Fibroblast of pulmonary artery (primary cell): ENCODE measurements at places on chromosomes 12 and 14.
A peak's percentile ranks its signal among the peaks of the same experiment; 100 is the strongest.

GRCh38 chr12:46892034-46892705 lies 66.4 kb upstream of the SLC38A4 start:
- no peak for DNase-seq

GRCh38 chr14:55752580-55753390 lies 172.8 kb downstream of the KTN1 start:
- DNase-seq: peak; percentile 81

DNA sequence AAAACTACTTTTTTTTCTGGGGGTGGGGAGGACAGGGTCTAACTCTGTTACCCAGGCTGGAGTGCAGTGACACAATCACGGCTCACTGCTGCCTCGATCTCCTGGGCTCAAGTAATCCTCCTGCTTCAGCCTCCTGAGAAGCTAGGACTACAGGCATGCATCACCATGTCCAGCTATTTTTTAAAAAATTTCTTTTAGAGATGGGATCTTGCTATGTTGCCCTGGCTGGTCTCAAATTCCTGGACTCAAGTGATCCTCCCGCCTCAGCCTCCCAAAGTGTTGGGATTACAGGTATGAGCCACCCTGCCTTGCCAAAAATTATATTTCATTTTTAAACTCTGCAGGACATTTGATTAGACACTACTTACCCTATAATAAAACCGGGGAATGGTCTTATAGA lies 5.5 kb downstream of the PPP2R3C start:
- DNase-seq: no peak

DNA sequence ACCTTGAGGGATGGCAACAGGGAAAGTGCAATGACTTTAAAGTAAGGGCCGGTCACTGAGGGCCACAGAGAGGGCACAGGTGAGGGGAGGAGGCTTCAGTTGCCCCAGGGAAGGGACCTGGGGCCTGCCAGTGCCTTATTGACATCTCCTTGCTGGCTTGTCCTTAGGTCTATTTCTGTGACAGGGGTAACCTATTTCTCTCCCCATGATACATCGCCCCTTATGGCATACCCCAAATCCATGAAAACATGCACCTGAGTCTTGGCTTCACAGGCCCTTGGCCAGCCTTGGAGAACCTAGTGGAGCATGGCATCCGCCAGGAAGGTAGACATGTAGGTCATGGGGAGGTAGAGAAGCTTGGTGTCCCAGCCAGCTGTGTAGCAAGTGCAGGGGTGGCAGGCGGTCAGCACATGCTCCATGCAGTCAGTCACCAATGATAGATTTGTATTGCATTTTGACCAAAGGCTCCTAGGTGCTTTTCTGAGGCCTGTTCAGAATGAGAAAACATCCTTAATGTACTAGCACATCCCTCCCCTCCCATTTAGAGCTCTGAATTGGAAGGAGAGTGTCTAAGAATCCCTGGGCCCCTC lies 23.6 kb upstream of the RDH16 start:
- no peak for DNase-seq

DNA sequence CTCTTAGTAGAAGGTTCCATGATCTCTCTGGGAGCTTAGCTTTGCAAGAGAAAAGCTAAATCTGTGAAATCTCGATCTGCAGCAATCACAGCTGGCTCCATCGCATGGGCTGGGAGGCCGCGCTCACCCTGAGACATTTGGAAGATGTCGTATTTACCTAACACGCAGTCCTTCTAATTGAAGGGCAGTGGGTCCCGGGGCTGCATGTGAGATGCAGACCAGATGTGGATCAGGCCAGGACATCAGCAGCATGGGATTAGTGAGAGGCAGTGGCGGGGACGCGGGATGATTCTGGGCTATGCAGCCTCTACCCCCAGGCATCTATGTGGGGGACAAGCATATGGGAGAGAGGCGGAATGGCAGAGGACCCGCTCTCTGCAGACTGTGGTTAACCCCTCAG lies 312.4 kb upstream of the RTL1 start:
- no peak for DNase-seq

DNA sequence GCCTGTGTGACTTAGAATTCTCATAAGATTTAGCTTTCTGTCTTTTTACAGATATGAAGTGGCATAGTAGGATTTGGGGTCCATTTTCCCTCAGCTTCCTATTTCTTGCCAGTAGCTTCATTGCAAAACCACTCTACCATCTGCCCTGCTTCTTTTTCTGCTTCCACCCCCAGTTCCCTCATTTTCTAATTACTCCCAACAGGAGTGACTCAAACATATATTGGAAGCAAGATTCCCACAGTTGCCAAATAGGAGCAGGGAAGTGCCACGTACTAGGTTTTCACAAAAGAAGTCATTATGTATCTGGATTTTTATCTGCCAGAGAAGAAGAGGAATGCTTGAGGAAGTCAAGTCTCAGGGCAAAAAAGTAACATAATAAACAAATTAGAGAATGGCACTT lies 64.1 kb downstream of the ANO4 start:
- DNase-seq: peak; percentile 29

DNA sequence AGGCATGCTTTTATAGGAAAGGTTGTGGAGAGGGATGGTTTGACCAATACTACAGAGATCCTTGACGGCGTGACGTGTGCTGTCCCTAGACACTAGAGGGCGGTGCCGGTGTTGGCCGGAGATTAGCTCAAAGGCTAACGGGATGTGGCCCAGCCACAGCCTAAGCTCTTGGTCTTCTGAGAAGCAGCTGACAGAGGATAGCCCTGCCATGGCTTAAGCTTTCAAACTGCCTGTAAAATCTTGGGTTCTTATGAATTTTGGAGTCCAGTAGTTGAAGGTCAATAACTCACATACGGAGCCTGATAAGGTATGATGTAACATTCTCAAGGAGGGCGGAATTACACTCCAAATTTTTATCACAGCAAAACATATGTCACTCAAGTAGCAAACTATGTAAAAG lies 515.7 kb upstream of the ATXN7L3B start:
- DNase-seq: peak; percentile 60

- peak; percentile 23 for DNase-seq
Observed at GRCh38 chr14:52780893-52781292, 10.5 kb downstream of the GNPNAT1 start.

- DNase-seq: no peak
Observed at GRCh38 chr14:104658325-104658712, 31.1 kb upstream of the INF2 start.

DNA sequence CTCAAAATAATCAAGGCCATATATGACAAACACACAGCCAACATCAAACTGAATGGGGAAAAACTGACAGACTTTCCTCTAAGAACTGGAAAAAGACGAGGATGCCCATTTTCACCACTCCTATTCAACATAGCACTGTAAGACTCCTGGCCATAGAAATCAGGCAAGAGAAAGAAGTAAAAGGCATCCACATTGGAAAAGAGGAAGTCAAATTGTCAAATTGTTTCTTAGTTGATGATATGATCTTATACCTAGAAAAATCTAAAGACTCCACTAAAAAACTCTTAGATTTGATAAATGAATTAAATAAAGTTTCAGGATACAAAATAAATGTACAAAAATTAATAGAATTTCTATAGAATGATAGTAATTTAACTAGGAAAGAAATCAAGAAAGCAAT lies 11.2 kb downstream of the OR8S1 start:
- DNase-seq: no peak

DNA sequence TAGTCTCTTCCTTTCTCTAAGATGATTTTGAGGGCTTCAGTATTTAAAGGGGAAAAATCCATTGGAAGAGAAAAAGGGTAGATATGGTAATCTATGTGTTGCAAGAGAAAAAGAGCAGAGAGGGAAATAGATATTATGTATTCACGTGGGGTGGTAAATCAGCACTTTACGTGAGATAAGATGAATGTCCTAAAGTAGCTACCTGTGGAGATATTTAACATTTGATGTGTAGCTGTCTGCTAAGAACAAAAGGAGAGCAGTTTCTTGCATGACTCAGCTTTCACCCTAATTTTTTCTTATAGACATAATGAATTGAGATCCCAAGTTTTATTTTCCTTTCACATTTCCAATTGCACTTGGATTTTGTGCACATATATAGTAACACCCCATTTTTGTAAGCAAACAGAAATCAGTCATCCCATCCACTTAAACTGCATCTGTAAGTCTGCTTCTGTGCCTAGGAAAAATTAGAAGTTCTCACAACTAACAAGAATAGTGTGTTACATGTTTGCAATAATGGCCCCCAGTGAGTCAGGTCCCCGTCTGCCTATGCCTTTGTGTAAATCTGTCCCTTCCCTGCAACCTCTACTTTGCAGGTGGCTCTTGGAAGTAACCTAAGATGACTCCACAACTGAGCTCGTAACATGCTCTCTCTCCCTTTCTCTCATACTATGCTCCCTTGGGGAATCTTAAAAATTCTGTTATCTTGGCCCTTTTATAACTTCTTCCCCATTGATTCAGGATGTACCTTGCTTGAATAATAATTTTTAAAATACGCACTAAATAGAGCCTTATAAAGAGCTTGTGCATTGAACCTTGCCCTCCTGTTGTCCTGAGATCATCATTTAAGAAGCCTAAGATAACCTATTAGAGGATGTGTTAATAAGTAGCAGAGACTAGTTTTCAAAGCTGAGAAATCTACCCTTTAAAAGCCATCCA lies 3.7 kb downstream of the TMTC3 start:
- no peak for DNase-seq

- no peak for DNase-seq
Observed at GRCh38 chr12:13452955-13453570, 256.5 kb downstream of the EMP1 start.
